ENCODE measurements at places on chromosomes 5 and 9.

DNA sequence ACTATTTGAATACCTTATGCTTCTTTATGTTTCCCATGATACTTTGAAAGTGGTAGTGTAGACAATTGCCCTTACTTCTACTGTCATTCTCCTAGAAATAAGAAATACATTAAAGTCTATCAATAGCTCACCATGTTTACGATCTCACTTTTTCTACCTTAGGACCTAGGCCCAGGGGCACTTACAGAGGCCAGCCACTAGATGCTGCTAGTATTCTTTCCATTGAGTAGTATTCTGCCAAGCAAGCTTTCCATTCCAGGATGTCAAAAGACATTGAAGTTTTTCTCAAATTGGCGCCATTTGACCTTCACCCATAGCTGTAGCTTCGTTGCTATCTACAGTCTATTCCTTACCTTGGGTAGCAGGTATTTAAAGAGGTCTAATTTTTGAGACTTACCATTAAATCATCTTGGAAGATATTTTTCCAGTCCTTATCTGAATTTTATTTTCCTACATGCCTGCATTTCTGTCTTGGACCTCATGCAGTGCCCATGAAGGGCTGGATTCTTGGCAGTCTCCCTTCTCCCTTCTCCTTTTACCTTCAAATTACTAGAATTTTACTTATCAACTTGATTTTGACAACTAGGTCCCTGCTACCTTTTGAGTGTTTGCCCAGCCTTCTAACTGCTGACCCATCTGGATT lies 246.0 kb upstream of the NUDT12 start:
- no peak for DNase-seq

GRCh38 chr5:88748666-88749065 lies 134.3 kb downstream of the MEF2C start:
- DNase-seq, result no peak

- DNase-seq, result no peak
These were observed 3.4 kb upstream of the RHOBTB3 start for GRCh38 chr5:95727764-95728191.

- no peak for DNase-seq
These were observed 220.9 kb downstream of the IRX2 start for GRCh38 chr5:2530609-2531008.

GRCh38 chr5:151897896-151898295 lies 26.8 kb downstream of the GLRA1 start:
- no peak for DNase-seq

DNA sequence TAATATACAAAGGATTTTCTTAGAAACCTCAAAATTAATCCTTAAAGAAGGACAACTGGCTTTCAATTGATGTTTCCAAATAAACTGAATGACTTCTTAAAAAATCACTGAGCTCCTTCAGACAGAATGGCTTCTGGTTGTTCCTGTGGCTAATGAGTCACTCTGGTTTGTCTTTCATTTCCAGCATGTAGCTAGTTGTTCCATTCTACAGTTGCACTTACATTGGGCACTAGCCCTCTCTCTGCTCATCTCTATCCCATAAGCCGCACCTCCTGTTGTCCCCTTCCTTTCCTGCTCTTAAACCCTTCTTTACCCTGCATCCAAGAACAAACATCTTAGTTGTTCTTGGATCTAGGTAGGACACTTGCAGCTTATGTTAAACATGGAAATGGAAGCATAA lies 235.3 kb upstream of the HAPLN1 start:
- no peak for DNase-seq

GRCh38 chr5:6788956-6789649 lies 75.9 kb downstream of the TENT4A start:
- DNase-seq, result no peak

DNA sequence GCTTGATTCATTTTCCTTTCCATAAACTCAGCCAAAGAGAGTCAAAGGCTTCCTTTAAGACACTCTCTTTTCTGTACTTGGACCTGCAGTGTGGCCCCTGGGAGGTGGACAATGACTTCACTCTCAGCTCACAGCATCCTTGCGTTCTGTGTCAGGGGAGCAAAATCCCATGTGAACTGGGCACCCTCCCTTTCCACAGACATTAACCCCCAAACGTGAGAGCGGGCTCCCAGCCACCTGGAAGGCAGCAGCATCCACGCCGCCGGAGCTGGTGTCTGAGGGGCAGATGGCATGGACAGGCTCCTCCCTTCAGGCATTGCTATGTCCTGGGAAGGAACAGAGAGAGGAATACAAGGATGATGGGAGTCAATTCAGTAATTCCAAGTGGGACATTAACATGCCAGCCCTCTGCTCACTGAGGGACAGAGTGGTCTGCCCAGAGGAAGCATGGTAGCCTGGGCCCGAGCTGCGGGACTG lies 39.5 kb downstream of the TRIP13 start:
- DNase-seq, result no peak

GRCh38 chr5:86979811-86980411 lies 287.8 kb upstream of the RASA1 start:
- DNase-seq, result no peak

GRCh38 chr9:127714020-127714750 lies 1.3 kb downstream of the PTRH1 start:
- DNase-seq, result no peak

- DNase-seq, result no peak
These were observed 255.5 kb upstream of the SEMA6A start for GRCh38 chr5:116830079-116830478.

DNA sequence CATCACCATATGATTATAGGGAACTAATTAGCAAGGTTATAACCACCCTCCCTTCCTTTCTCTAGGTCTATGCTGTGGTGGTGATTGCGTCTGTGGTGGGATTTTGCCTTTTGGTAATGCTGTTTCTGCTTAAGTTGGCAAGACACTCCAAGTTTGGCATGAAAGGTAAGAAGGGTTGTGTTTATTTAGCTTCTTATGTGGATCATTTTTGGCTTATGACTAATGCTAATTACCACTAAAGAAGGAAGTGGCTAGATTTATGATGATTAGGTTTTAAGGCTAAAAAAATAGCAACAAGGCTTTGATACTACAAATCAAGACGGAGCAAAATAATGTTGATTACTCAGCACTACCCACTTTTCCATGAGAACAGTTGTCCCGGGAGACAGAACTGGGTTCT lies 82.4 kb downstream of the NTRK2 start:
- DNase-seq, result no peak

- no peak for DNase-seq
These were observed 82.6 kb upstream of the GRHPR start for GRCh38 chr9:37339923-37340322.

DNA sequence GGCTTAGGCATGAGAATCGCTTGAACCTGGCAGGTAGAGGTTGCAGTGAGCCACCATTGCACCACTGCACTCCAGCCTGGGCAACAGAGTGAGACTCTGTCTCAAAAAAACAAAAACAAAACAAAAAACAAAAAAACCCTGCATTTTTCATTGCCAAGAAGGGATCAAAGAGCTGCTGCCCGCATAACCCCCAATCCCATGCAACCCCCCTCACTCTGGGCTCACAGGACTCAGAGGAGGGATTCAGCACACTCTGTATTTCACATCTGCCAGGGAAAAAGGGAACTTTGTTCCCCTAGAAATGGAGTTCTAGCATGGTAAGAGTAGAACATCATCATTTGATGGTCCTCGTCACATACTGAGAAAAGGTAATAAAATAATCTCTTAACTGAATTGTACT lies 153.9 kb upstream of the GNA14 start:
- no peak for DNase-seq

DNA sequence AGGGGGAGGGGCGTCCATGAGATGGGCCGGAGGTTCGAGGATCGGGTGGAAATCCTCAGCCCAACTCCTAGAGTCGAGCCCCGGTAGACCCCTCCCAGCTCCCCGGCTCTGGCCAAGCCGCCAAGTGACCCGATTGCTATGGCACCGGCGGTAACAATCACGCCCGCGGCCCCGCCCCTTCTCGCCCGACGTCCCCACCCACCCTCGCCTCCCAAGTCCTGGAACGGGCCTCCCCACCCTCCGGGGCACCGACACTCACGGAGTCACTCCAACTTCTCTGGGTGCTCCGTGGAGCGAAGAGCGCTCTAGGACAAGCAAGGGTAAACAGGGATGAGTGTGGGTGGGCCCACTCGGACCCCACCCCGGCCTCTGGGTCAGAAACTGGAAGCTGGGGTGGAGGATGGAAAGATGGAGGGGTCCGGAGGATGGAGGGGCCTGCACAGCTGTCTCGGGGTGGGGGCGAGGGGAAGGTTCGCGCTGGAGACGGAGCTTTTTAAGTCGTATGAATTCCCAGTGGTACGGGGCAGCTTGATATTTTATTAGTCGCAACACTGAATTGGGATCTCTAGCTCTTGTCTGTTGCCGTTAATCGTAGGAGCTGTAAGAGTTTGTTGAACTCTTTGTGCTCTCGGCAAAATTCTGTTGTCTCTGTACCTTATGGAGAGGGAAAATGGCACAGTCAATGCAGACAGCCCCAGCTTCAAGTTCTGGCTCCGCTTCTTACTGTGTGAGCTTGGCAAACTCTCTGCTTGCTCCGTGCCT lies at the start of gene SPACA9:
Gene SPACA9 (plus strand): TSS at position 204 of the 762 bp plus-strand sequence. CDS start 5,050 bp downstream, outside the sequence.
- DNase-seq, result no peak

DNA sequence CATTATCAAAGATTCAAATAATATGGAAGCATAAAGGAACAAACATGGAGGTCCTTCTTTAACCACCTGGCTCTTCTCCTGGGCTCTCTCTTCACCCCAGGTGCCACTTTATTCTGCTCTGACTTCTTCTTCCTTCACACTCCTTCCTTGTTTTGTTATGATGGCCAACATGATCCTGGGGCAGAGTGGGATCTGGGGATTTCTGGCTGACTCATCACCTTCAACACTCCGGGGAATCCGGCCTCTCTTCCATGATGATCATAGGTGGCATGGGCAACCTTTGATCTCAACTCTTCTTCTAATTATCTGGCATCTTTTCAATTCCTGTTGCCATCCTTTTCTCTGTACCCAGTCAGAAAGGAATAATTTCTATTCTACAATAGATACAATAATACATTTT lies 62.1 kb upstream of the TRPC7 start:
- no peak for DNase-seq

DNA sequence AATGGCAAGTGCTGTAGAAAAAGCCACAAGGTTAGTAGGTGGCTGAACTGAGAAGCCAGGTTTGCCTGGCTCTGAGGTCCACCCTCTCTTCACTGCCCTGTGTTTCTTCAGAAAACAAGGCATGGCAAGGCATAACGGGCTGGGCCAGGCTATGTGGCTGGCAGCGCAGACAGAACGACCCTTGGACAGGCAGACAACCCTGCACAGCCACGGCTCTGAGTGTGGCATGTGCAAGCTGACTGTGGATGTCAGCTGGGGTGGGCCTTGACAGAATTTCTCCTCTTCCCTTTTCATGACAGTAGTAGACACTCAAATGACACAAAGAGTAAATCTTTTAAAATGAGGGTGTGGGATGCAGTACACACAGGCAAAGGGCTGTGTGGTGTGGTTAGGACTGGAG lies 81.7 kb downstream of the MACROH2A1 start:
- no peak for DNase-seq

Data from activated CD4-positive, alpha-beta T cell treated with anti-CD3 and anti-CD28 coated beads for 1 hour (primary cell).